ENCODE measurements at places on chromosomes 7 and 10. TPM values are rescaled to one million over a fixed set of nuclear protein-coding genes. Genes with fewer than 3 reads are reported as not detected.
A peak's percentile ranks its signal among the peaks of the same experiment; 100 is the strongest.

GRCh38 chr10:75937823-75938222, 506.4 kb downstream of the LRMDA start:
- no peak for DNase-seq

- no peak for DNase-seq
Observed at GRCh38 chr10:86868353-86868752, 89.1 kb downstream of the MMRN2 start.

- peak; percentile 52 for DNase-seq
Observed at GRCh38 chr10:130022086-130022485, 58.0 kb upstream of the EBF3 start.

The CCT6A gene
- total RNA-seq = 141 TPM

The DOCK4 gene
- 31.8 TPM for total RNA-seq

The PRSS37 gene
- total RNA-seq = not detected

DNA sequence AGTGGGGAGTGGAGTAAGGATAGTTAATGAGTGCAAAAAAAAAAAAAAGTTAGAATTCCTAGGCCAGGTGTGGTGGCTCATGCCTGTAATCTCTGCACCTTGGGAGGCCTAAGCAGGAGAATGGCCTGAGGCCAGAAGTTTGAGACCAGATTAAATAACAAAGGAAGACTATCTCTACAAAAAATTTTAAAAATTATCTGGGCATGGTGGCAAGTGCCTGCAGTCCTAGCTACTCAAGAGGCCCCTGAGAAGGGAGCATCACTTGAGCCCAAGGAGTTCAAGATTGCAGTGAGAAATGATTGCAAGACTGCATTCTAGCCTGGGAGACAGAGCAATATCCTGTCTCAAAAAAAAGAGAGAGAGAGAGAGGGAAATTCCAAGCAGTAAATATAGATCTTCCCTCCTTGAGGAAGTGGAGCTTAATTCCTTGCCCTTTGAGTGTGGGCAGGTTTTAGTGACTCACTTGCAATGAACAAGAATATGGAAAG, 19.5 kb upstream of the CSTF2T start:
- no peak for DNase-seq

- peak; percentile 94 for DNase-seq
Observed at GRCh38 chr7:132430861-132431822, 145.1 kb downstream of the PLXNA4 start.

The NT5C3A gene
- 25.0 TPM for total RNA-seq

DNA sequence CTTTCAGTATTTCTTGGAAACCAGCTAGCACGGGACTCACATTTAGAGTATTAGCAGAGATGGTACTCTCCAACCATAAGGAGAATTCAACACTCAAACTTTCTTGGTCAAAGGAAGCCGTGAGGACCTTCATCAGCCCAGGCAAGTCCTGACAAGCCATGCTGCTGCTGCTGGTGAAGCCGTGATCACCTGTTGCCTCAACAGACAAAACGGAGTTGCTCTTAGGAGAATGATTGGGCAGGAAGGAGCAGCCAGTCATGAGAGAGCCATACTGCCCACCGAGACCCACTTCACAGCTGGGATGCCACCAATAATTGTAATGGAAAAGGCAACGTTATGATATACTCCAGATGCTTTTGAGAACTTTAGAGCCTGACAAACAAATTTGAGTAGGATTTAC, 60.8 kb upstream of the PLPP4 start:
- DNase-seq = no peak

The BEND7 gene
- total RNA-seq = 9.0 TPM

The GRB10 gene
- 69.5 TPM for total RNA-seq

DNA sequence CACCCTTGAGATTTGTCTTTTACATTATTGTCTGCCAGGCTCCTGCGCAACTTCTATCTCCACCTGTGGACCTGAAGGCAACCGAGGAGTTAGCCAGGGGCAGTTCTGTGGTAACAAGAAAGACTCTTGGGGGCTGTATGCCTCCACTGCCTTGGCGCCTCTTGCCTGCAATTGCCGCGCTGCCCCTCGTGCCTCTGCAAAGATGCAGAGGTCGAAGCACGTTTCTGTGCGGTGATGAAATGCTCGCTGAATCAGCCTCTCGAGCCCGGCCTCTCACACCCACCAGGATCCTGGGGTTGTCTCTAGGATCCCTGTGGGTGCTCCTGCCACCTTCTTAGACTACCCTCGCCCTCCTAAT, 486 bp upstream of the LHFPL3 start:
- no peak for DNase-seq

- no peak for DNase-seq
Observed at GRCh38 chr10:1468811-1469210, 268.5 kb downstream of the ADARB2 start.

The ZNF804B gene
- not detected for total RNA-seq

The JCAD gene
- total RNA-seq = 47.0 TPM

DNA sequence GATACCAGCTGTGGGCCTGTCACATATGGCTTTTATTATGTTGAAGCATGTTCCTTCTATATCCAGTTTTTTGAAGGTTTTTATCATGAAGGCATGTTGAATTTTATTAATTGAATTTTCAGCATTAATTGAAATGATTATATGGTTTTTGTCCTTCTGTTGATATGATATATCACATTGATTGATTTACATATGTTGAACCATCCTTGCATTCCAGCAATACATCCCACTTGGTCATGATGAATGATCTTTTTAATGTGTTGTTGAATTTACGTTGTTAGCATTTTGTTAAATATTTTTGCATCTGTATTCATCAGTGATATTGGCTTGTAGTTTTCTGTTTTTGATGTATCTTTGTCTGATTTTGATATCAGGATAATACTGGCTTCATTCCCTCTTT, 21.2 kb downstream of the PRSS37 start:
- DNase-seq = no peak

- no peak for DNase-seq
Observed at GRCh38 chr10:31098046-31098445, 66.4 kb upstream of the ZNF438 start.

DNA sequence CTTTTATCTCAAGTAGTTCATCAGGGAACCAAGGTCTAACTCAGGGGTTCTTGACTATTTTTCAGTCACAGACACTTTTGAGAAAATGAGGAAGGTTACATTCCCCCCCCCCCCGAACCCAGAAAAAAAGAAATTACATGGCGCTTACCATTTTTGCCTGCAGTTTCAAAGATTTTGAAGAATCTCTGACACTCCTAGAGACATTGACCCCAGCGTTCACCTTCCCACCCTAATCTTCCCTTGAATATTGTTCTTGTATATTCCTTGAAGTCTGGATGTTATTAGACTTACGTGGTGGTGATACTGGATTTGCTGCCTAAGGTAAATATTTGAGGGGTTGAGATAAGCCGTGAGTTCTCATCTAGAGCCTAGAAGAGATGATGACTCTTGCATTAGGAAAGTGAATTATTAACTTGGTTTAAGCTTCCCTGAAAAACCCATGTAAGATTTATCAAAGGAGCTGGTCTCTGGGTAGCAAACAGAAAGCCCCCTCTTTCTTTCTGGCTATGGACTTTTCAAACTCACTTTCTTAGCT, 245.7 kb upstream of the FOXK1 start:
- DNase-seq = no peak

GRCh38 chr7:122448893-122449589, 144.5 kb upstream of the FEZF1 start:
- DNase-seq = no peak

DNA sequence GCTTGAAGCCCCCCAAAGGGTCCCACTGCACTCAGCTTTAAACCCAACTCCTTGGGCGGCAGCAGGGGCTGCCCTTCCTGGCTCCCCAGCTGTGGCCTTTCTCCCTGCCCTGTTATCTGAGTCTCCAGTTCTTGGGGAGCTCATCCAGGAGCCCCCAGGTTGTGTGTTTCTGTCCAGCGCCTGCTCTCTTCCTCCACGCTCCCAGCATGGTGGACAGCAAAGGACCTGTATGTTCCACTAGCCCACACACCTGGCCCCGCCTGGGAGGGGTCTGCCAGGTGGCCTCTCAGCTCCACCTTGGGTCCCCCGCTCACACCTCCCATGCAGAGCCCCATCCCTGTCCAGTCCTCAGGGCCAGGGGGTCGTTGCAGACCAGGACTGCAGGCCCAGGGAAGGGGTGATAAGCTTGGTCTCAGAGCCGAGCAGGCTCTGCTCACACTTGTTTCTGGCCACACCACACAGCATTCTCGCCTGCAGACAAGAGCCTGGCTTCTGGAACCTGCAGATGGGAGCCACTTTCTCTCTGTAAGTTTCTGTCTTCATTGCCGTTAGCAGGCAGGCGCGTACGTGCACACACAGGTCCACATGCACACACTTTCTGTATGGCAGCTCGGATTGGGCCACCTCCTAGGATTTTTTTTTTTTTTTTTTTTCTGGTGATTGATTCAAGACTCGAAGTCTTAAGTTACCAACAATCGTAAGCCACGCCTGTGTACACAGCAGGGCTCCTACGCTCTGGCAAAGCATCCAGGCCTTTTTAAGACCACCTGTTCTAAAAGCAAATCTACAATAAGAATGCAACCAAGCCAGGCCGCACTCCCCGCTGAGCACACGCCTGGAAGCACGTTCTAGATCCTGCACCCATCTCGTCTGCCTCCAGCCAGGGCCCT, 104.6 kb downstream of the CYTH3 start:
- DNase-seq = peak; percentile 73

DNA sequence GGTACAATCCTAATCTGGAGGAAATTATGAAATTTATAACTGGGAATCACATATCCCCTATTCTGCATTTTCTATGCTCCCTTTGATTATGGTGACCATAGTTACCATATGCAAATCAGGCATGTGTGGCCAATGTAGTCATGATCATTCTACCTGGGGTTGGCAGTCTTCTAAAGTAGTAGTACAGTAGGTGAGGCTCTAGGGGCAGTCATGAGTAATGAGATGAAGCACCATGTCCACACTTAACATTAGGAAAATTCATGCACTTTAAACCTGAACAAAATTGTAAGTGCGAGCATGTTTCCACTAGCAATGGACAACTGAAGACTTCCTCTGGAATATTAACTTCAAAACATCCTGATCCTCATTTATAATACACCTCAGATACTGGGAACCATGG, 545.9 kb downstream of the SUGCT start:
- DNase-seq = no peak

GRCh38 chr7:11343818-11344413, 370.2 kb downstream of the PHF14 start:
- no peak for DNase-seq

DNA sequence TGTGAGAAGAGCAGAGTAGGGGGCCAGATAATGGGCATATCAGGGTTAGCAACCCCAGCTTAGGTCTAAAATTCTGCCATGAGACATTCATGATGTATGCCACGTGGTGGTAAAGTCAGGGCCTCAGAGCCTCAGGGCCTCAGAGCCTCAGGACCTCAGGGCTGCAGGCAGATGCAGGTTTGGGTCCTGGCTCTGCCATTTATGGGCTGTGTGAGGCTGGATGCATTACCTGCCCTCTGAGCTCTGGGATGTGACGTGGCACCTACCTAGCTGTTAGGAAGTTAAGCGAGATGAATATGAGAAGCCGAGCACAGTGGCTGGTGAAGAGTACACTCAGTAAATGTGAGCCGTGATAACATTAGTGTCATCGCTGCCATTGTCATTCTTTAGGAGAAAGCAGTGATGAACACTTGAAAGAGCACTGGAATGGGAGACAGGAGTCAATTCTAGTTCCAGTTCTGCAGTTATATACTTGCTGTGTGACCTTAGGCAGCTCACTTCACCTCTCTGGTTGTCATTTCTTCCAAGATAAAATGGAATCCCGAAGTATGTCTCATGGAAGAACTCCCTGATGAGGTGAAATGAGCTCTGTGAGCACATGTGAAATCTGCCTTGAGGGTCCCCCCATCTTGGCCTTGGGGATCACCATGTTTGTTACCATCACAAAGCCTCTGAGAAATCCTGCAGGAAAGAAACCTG, 127.2 kb downstream of the SH3PXD2A start:
- peak; percentile 35 for DNase-seq

Measured in osteoblast (primary cell).